ENCODE measurements at places on chromosomes 6 and 20.

DNA sequence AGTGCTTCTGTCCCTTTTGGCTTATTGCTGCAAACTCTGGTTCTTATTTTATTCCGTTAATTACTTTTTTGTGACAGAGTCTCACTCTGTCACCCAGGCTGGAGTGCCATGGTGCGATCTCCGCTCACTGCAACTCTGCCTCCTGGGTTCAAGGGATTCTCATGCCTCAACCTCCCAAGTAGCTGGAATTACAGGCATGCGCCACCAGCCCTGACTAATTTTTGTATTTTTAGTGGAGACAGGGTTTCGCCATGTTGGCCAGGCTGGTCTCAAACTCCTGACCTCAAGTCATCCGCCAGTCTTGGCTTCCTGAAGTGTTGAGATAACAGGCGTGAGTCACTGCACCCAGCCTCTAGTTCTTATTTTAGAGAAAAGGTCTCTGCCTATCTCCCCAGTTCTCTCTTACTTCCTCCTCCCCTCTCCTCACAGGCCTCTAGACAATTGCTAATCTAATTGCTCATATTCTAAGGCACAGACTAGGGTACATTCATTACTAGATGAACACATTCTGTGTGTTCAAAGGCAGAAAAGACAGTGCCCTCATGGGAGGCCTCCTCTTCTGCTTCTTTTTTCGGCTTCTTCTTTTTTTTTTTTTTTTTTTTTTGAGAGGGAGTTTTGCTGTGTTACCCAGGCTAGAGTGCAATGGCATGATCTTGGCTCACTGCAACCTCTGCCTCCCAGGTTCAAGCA is 27.0 kb downstream of the EDEM2 start:
- DNase-seq, result peak; percentile 68

GRCh38 chr6:167766986-167767714 is 59.6 kb upstream of the AFDN start:
- no peak for DNase-seq

DNA sequence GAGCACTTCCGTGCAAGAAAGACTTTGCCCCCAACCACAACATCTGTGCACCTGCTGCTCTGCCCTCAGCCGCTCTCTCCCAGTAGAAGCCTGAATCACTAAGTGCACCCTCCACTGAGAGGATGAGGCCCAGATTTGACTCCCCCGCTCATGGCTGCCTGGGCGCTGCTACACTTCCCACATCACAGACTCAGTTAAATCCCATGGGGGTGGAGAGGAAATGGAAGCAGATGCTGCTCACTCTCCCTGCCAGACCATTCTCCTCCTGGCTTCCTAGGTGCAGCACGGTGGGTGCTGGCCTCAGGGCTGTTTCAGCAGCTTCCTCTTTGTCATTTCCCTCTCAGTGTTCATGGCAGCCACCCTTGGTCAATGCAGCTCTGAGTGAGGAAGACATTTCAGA is 4.8 kb downstream of the CST5 start:
- DNase-seq, result no peak

DNA sequence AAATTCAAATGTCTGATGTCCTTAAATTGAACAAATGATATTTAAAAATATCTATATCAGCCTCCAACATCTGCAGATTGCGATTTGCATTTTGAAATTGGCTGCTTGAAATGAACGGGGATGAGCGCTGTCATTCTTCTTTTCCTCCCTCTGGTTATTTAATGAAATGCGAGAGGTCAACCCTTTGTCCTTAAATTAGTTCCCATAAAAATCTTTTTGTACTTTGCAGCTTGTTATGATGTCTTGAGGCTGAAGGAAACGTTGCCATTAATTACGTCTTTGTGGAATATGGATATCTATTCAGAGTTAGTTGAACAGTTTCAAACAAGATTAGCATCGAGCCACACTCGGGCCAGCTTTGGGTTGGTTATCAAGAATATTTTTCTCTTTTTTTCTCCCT is 140.0 kb downstream of the LINC00237 start:
- peak; percentile 25 for DNase-seq

DNA sequence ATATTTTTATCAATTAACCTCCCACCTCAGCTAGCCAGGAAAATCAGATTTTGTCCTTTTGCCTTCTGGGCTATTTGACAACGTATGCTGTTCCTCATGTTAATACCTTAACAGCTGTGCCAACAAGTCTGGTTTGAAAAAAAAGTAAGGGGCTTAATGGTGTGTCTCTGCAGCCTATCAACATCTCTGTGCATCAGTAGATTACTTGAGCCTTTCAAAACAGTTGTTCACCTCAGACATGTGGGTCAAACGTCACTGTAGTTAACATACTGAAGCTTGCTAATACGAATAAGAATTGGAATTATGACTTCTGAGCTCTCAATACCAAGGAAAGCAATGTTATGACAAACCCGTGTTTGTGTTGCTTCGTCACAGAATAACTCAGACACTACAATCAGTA is 23.0 kb downstream of the CEP57L1 start:
- no peak for DNase-seq

GRCh38 chr6:79571030-79571367 is 33.8 kb upstream of the LCA5 start:
- DNase-seq, result no peak

GRCh38 chr6:150979826-150980350 is 114.4 kb downstream of the MTHFD1L start:
- DNase-seq, result no peak

- DNase-seq, result no peak
These were observed 24.2 kb downstream of the MYBL2 start for GRCh38 chr20:43690943-43691598.

DNA sequence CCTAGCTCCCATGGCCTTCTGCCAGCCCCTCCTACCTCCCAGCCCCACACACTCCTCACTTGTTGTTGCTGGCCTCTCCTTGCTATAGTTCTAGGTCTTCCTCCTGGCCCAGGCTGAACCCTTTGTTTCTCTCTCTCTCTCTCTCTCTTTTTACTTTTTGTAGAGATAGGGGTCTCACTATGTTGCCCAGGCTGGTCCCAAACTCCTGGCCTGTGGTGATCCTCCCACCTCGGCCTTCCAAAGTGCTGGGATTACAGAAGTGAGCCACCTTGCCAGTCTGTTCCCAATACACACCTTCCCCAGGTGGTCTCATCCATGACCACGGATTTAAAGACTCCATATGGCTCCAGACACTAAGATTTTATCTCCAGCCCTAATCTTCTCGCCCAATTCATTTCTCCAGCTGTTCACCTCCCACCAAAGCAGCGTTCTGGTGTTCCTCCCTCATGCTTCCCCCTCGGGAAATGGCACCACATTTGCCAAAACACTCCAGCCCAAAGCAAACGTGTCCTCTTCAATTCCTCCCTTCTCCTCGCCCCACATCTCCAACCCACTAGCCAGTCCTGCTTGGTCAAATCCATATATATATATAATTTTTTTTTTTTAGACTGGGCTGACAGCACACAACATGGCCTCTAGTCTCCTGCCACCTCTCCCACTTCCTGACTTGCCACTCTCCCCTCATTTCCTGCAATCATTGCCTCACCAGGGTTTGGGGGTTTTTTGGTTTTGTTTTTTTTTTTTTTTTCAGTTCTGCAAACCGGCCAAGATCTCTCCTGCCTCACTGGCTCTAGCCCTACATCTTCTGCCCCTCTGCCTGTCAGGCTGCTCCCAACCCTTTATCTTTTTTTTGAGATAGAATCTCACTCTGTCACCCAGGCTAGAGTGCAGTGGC is 104.4 kb downstream of the NCR2 start:
- no peak for DNase-seq

DNA sequence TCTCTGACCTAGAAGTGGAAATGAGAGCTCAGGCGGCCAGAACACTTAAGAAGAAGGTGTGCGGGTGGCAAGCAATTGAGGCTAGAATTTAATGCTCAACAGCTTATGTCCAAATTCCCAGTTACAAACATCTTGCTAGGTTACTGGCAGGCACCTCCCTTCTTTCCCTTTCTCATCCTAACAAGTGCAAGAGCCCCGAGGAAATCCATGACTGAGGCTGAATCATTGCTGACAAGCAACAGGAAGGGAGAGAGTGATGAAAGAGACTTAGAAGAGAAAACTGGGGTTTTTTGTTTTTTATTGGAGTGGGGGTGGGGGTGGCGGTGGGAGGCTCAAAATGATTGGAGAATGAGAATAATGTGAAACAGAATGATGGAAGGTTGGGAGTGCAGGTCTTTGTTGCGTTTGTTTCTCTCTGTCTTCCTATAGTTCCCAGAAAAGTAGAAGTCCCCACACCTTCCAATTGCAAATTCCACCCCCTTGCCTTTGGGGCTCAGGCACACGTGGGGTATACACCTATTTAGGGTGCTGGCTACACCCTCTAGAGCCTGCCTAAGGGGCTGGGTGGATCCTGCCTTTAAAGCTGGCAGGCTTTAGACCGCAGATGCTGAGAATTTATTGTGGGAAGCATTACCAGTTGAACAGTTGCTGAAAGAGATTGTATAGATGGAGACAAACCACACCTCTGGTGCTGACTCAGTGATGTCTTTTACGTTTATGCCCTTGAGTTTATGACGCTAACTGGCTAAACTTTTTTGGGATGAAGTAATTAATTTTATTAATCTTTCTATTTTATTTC is 1.4 kb downstream of the FAM83B start:
- DNase-seq, result no peak

DNA sequence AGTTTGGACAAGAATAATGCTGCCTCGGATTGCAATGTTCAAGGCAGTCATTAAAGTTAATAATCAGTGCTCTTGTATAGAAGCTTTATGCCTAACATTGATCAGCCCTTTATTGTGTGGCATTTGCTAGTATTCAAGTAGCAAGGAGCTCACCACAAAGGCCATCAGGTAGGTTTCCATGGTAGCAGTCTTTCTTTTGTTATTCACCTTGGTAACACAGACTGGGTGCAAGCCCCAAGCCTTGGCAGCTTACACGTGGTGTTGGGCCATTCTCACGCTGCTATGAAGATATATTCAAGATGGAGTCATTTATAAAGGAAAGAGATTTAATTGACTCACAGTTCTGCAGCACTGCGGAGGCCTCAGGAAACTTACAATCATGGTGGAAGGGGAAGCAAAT is 149.3 kb downstream of the ADAT2 start:
- DNase-seq, result peak; percentile 1

DNA sequence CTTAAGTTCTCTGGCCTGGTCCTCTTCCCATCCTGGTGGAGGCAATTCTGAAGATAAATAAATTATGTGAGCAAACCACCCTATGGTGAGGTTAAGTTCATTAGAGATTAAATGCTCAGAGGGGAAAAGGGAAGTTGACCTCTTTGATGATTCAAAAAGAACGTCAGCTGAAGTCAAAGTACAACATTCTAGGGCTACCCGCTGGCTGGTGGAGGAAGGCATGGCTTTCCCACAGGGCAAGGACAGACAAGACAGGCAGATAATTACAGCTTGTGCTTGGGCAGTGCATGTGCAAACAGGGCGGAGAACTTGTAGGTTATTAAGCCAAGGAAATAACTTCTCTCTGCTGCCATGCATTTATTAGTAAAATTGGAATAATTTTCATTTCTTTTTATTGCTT is 91.0 kb upstream of the SLC24A3 start:
- no peak for DNase-seq

- no peak for DNase-seq
These were observed 715.8 kb upstream of the HS3ST5 start for GRCh38 chr6:115058414-115059211.

GRCh38 chr6:117264692-117265409 is 507 bp upstream of the VGLL2 start:
- no peak for DNase-seq

DNA sequence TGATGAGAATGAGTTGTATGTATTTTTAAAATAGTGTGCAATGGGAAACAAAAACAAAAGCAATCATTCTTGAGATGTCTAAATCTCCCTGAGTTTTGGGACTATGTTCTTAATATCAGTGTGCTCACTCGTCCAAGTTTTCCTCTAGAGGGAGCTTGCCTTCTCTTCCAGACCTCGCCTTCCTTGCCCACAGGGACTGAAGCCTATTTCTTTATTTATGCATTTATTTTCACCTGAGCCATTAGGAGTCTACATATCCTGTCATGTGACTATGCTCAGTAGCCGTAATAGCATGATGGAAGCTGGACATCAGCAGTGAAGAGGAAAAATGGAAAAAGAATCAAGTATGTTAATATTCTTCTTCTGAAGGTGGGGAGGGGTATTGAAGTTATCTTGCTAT is 131.2 kb downstream of the SH3BGRL2 start:
- no peak for DNase-seq

DNA sequence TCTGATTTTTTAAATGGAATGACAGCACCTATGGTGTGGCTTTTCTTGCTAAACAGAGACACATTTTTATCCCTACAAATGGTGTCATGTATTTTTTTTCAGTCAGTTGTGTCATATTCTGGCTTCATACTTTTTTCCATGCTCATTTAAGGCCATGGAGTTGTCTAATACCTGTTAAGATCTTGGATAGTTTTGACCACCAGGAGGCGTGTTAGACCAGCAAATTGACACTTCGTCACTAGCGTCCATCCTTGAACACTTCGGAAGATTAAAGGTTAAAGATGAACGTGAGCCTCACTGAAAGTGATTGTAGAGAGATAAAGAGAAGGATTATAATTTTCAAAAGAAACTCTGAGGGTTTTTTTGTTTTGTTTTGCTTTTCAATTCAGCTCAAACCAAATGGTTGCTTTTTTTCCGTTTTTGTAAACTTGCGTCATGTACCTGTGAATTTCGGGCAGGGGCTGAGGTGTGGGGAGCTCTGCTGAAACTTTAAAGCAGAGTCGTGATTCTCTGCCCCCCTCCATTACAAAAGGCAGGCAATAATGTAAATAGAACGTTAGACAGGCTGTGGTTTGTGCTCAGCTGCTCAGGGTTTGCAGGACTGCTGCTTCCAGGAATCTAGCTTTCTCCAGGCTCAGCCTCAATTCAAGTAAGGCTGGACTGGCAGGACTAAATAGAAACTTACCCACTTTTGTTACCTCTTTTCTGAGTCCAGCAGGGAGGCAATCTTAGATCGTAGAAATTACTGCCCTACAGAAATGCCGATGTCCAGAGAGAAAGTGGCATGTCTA is 245.1 kb downstream of the FOXA2 start:
- peak; percentile 91 for DNase-seq

DNA sequence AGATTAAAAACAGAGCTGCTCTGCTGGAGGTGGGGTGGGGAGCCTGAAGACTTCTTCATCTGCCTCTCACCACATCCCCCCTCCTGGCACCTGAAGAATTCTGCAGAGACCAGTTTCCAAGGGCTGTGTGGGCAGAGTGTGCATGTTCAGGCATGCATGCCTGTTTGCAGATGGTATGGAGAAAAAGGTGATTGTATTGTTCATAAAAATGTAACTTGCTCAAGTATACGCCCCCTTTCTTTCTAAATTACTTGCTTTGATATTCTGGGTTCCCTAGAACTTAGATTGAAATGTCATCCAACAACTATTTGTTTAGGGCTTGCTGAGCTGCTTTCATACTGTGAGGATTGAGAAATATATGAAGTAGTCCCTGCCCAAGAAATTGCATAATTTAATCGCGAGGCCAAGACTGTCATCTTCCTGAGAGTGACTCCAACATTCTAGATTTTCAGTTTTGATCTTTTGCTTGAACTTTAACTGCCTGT is 83.6 kb downstream of the LCA5 start:
- DNase-seq, result no peak
